ENCODE measurements at places on chromosomes 16 and 17. TPM values are rescaled to one million over a fixed set of nuclear protein-coding genes. Genes with fewer than 3 reads are reported as not detected.

RHBDL3 gene
- total RNA-seq = 0.17 TPM

FZD2 gene
- 0.61 TPM for total RNA-seq

DRC3 gene
- total RNA-seq = 0.61 TPM

HBQ1 gene
- total RNA-seq = not detected

MYL4 gene
- 215 TPM for total RNA-seq

HOXB4 gene
- 0.65 TPM for total RNA-seq

HOXB6 gene
- 0.17 TPM for total RNA-seq

SOX15 gene
- total RNA-seq = 0.17 TPM

OVCA2 gene
- total RNA-seq = 17.2 TPM

PSMC3IP gene
- 1.3 TPM for total RNA-seq

CA5A gene
- total RNA-seq = 66.8 TPM

KRTAP2-2 gene
- total RNA-seq = not detected

BICDL2 gene
- total RNA-seq = 0.59 TPM

EPX gene
- not detected for total RNA-seq

CCL18 gene
- not detected for total RNA-seq

SLC35G6 gene
- not detected for total RNA-seq

GAN gene
- 2.3 TPM for total RNA-seq

SMURF2 gene
- 6.9 TPM for total RNA-seq

MFAP4 gene
- 2.1 TPM for total RNA-seq

CCL4 gene
- total RNA-seq = 4.6 TPM

ATP1B2 gene
- total RNA-seq = 0.33 TPM

EDC4 gene
- total RNA-seq = 22.9 TPM

SLFN14 gene
- total RNA-seq = under 0.01 TPM

RNF222 gene
- total RNA-seq = not detected

PLEKHH3 gene
- total RNA-seq = 8.5 TPM

FLYWCH2 gene
- 7.1 TPM for total RNA-seq

ALDH3A1 gene
- total RNA-seq = 0.33 TPM

ZSCAN10 gene
- total RNA-seq = not detected

TM4SF5 gene
- total RNA-seq = 32.5 TPM

FBXW10B gene
- total RNA-seq = not detected

CTRB1 gene
- total RNA-seq = not detected

SKAP1 gene
- total RNA-seq = 2.5 TPM

KRT31 gene
- total RNA-seq = not detected

FOXN1 gene
- total RNA-seq = not detected

TBC1D28 gene
- total RNA-seq = not detected

TPSG1 gene
- not detected for total RNA-seq

YWHAE gene
- 173 TPM for total RNA-seq

DPEP2 gene
- total RNA-seq = 2.4 TPM

GLTPD2 gene
- 34.5 TPM for total RNA-seq

MPP2 gene
- total RNA-seq = 0.25 TPM

ARHGAP27 gene
- total RNA-seq = 10.9 TPM

NPTX1 gene
- under 0.01 TPM for total RNA-seq

CES4A gene
- 1.6 TPM for total RNA-seq

DUS1L gene
- total RNA-seq = 59.5 TPM

ATP2A3 gene
- 17.1 TPM for total RNA-seq
